ENCODE measurements at places on chromosomes 3 and 15.

DNA sequence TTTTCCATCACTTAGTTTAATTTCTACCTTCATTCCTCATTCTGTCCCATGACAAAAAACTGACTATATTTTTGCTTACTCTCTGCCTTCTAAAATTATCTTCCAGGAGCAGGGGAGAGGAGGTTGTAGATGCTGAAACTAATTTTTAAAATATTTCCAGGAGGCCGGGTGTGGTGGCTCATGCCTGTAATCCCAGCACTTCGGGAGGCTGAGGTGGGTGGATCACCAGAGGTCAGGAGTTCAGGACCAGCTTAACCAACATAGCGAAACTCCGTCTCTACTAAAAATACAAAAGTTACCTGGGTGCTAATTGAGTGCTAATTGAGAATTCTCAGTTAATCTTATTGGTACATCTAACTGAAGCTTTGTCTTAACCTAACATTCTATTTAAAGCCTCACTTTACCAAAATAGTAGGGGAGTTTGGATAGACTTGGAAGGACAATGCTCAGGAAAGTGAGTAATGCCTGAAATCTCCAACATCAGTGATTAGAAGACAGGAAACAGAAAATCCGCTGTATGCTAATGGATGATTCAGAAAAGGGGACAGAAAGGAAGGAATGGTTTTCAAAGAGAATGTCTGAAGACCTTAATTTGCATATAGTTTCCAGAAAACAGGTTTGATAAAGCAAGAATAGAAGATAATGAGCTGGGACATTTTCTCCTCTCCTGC, 336.1 kb downstream of the GBE1 start:
- peak; percentile 92 for DNase-seq
- H3K4me1 ChIP-seq = peaks cover 2% of the 10 kb centered on the region
- no peak overlapping the region for H3K27ac ChIP-seq
- H3K27me3 ChIP-seq = no peaks in the 10 kb centered on the region
- H3K36me3 ChIP-seq = no peaks in the 10 kb centered on the region

GRCh38 chr3:168124291-168124690, 28.6 kb upstream of the GOLIM4 start:
- no peaks in the 10 kb centered on the region for H3K4me1 ChIP-seq
- no peaks in the 10 kb centered on the region for H3K27me3 ChIP-seq
- no peaks in the 10 kb centered on the region for H3K36me3 ChIP-seq
- DNase-seq = no peak
- no peak overlapping the region for H3K27ac ChIP-seq

GRCh38 chr3:96324087-96324486, 490.3 kb upstream of the EPHA6 start:
- H3K36me3 ChIP-seq = no peaks in the 10 kb centered on the region
- H3K4me1 ChIP-seq = no peaks in the 10 kb centered on the region
- no peaks in the 10 kb centered on the region for H3K27me3 ChIP-seq
- no peak overlapping the region for H3K27ac ChIP-seq

DNA sequence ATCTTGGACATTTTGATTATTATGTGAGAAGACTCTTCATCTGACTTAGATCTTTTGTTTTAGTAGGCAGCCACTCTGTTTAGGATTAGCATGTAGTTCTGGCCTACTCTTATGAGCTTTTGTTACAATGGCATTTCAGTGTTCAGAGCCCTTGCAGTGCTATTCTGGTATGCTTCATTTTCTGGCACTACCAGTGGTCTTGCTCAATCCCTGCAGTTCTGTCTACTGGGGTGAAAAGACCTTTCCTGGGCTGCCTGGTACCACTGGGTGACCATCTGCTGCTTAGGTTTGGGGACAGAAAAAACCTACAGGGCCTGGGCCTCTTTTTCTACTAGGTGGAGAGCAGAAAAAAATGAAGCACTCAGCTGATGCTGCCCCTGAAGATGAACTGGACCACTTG, 42.5 kb downstream of the IL16 start:
- no peak for DNase-seq
- H3K27me3 ChIP-seq = no peaks in the 10 kb centered on the region
- H3K27ac ChIP-seq = no peak overlapping the region
